ENCODE measurements at places on chromosomes 6 and 20.

- H3K36me3 ChIP-seq: no peaks in the 10 kb centered on the region
- DNase-seq: no peak
- no peak overlapping the region for H3K4me3 ChIP-seq
- no peaks in the 10 kb centered on the region for H3K27me3 ChIP-seq
- no peak overlapping the region for H3K27ac ChIP-seq
- H3K4me1 ChIP-seq: no peaks in the 10 kb centered on the region
These were observed 125.7 kb downstream of the LAMA2 start for GRCh38 chr6:129008591-129008990.

GRCh38 chr6:110329348-110329713, 28.8 kb downstream of the METTL24 start:
- DNase-seq: no peak
- peaks cover 4% of the 10 kb centered on the region for H3K4me1 ChIP-seq
- H3K4me3 ChIP-seq: peak overlapping the region; percentile 39
- peak overlapping the region; percentile 68 for H3K27ac ChIP-seq
- H3K27me3 ChIP-seq: no peaks in the 10 kb centered on the region

GRCh38 chr6:40672087-40672486, 84.9 kb upstream of the LRFN2 start:
- DNase-seq: no peak
- H3K27ac ChIP-seq: no peak overlapping the region
- H3K36me3 ChIP-seq: no peaks in the 10 kb centered on the region
- no peaks in the 10 kb centered on the region for H3K27me3 ChIP-seq
- no peak overlapping the region for H3K4me3 ChIP-seq
- H3K4me1 ChIP-seq: no peaks in the 10 kb centered on the region

- H3K36me3 ChIP-seq: no peaks in the 10 kb centered on the region
- H3K4me3 ChIP-seq: no peak overlapping the region
- no peak overlapping the region for H3K27ac ChIP-seq
- H3K4me1 ChIP-seq: no peaks in the 10 kb centered on the region
- H3K27me3 ChIP-seq: no peaks in the 10 kb centered on the region
These were observed 39.6 kb upstream of the PDE7B start for GRCh38 chr6:135811644-135812526.

DNA sequence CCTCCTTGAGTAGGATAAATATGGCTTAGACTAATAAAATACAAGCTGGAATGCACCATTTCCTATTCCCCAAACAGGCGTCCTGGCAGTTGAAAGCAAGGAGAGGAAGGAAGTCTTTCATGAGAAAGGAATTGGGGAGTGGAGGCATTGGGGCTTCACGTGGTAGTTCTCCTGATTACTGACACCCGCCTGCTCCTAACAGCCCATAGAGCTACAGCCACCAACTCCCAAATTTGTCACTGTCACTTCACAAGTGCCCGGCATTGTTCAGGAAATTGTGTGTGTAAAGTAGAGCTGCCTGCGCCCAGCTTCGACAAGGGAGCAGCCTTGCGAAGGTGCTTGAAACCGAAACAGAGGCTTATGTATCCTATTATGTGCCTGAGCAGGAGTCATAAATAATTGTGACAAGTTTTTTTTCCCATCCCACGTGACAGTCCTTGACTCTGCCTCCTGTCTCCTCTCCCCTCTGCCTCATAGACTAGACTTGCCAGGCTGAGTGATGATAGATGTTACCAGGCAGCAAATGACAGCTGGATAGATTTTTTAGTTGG, 301.7 kb upstream of the ZFP64 start:
- no peak overlapping the region for H3K27ac ChIP-seq
- peak overlapping the region; percentile 9 for H3K4me3 ChIP-seq
- H3K4me1 ChIP-seq: no peaks in the 10 kb centered on the region
- no peaks in the 10 kb centered on the region for H3K36me3 ChIP-seq
- no peak for DNase-seq

GRCh38 chr6:146106532-146106931, 77.7 kb downstream of the GRM1 start:
- no peaks in the 10 kb centered on the region for H3K4me1 ChIP-seq
- no peaks in the 10 kb centered on the region for H3K27me3 ChIP-seq
- H3K36me3 ChIP-seq: no peaks in the 10 kb centered on the region
- H3K27ac ChIP-seq: no peak overlapping the region
- no peak for DNase-seq

GRCh38 chr20:5402903-5403531, 86.3 kb upstream of the PROKR2 start:
- no peak overlapping the region for H3K4me3 ChIP-seq
- no peak for DNase-seq
- no peaks in the 10 kb centered on the region for H3K4me1 ChIP-seq

GRCh38 chr6:140494321-140495108, 1120.1 kb upstream of the CITED2 start:
- no peak for DNase-seq
- no peaks in the 10 kb centered on the region for H3K27me3 ChIP-seq
- H3K36me3 ChIP-seq: no peaks in the 10 kb centered on the region
- no peaks in the 10 kb centered on the region for H3K4me1 ChIP-seq

- no peaks in the 10 kb centered on the region for H3K36me3 ChIP-seq
- peaks cover 16% of the 10 kb centered on the region for H3K4me1 ChIP-seq
- H3K27ac ChIP-seq: peak overlapping the region; percentile 82
- no peak overlapping the region for H3K4me3 ChIP-seq
These were observed 31.4 kb upstream of the TASP1 start for GRCh38 chr20:13670160-13670559.

DNA sequence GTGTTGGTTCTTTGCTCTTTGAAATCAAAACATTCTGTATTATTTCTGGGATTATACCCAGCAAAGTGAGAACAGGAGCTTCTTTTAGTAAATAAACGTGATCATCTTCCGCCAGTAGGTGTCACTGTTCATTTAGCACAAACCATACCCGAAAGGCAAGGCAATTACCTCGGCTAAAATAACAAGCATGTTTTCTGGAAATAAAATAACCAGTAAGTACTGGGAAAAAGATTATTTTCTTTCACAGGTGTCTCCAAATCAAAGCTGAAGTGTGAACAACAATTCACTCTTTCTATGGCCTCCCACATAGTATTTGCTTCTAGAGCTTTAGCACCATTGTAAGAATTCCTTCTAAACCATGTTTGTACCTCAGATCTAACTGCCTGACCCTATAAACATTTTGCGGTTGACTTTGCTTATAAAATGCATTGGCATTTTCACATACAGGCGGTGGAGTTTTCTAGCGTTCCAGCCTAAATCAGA, 144.6 kb upstream of the AGPAT4 start:
- H3K27me3 ChIP-seq: no peaks in the 10 kb centered on the region
- H3K4me1 ChIP-seq: no peaks in the 10 kb centered on the region
- H3K36me3 ChIP-seq: no peaks in the 10 kb centered on the region

DNA sequence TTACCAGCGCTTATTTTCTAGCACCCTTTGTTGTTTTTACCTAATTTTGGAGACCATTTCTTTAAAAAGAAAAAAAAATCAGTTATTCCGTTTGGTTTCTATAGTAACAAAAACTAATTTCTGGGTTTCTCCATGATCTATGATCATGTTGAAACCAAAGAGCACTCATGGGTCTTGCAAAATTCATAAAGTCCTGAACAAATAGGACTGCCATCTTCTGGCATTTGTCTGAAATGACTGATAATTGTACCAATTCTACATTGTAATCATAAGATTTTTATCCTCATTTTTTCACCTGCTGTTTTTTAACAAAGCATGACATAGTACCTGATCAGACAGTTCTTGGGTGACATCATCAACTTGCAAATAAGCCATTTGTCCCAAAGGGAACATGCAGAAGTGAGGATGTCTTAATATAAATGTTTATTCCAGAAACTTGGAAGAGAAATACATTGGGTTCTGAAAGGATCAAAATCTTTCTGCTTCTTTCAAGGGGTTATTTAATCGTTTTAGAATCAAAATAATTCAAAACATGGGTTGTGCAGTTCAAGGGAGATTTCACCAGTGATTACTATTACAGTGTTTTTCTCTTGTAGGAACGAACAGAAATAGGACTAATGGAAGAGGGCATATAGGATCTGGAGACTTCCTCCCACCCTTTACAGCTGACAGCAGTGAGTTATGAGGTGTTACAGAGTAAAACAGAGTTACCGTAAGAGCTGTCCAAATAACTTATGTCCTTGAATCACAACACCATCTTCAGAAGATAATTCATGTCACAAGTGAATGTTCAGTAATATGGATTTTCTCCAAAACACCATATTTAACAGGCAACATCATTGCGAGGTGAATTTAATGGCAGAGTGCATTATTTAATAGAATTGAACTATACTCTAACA, 87.1 kb upstream of the GJE1 start:
- H3K4me3 ChIP-seq: no peak overlapping the region
- no peaks in the 10 kb centered on the region for H3K4me1 ChIP-seq
- DNase-seq: no peak

DNA sequence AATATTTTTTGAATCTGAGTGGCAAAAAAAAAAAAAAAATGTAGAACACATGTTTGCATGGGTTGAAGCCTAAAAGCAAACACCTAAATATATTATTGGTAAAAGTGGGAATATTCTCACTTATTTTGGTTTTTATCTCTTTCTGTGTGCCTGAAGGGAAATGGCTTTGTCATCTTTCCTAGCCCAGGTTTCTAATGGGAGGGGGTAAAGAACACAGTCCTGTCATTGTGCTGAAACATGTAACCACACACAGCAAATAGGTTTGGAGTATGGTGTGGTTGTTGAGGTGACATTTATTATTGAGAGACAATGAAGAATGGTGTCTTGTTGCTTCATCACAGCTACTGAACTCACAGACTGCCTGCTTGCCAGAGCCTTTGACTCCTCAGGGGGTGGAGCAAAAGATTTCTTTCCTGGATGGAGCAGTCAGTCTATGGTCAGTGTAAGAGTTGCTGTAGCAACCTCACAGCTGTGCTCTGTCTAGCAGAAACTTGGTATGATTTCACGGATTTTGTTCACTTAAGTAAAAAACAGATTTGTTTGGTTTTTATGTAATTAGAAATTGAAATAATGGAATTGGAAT, 70.2 kb downstream of the CEP57L1 start:
- H3K27me3 ChIP-seq: no peaks in the 10 kb centered on the region
- H3K36me3 ChIP-seq: no peaks in the 10 kb centered on the region
- no peak for DNase-seq
- no peaks in the 10 kb centered on the region for H3K4me1 ChIP-seq
- no peak overlapping the region for H3K27ac ChIP-seq

GRCh38 chr20:40970218-40970617, 58.4 kb upstream of the TOP1 start:
- H3K36me3 ChIP-seq: no peaks in the 10 kb centered on the region
- no peak overlapping the region for H3K27ac ChIP-seq
- H3K4me1 ChIP-seq: no peaks in the 10 kb centered on the region
- DNase-seq: peak; percentile 39

DNA sequence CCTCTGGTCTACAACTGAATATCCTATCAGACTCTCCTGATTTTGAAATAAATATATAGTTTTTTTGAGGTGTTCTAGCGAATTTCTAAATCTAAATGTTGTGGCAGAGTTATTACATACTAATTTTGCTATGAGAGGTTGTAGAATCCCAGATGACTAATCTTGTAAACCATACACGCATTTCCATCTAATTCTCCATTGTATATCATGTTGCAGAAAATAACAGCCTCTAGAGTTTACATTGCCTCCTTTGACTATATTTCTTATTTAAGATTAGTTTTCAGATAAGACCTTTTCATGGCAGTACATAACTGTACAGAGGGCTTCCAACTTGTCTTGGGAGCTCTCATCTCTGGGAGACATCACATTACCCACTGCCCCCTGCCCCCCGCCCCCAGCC, 22.9 kb downstream of the PTPN1 start:
- DNase-seq: no peak
- no peaks in the 10 kb centered on the region for H3K36me3 ChIP-seq
- no peaks in the 10 kb centered on the region for H3K27me3 ChIP-seq
- H3K27ac ChIP-seq: no peak overlapping the region
- H3K4me3 ChIP-seq: no peak overlapping the region

DNA sequence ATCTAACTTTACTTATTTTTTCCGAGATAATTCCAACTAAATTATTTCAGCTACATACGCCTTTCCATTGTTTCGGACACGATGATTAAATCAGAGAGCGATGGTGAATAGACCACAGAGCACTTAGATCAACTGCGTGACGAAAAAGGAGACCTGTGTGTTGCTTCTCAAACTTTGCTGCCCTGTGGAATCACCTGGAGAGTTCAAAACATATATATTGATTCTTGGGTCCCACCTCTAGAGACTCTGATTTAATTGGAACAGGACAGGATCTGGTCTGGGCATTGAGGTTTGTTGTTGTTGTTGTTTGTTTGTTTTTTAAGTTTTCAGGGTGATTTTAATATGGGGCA, 401 bp upstream of the TNFRSF21 start:
- H3K27ac ChIP-seq: no peak overlapping the region
- DNase-seq: no peak
- H3K27me3 ChIP-seq: no peaks in the 10 kb centered on the region
- H3K4me1 ChIP-seq: no peaks in the 10 kb centered on the region
- peak overlapping the region; percentile 77 for H3K4me3 ChIP-seq

- H3K4me3 ChIP-seq: no peak overlapping the region
- H3K36me3 ChIP-seq: no peaks in the 10 kb centered on the region
- no peaks in the 10 kb centered on the region for H3K27me3 ChIP-seq
These were observed 87.0 kb upstream of the LRFN2 start for GRCh38 chr6:40674170-40674569.

GRCh38 chr6:54059683-54060082, 51.6 kb upstream of the MLIP start:
- no peak overlapping the region for H3K27ac ChIP-seq
- no peak for DNase-seq
- H3K4me3 ChIP-seq: no peak overlapping the region
- no peaks in the 10 kb centered on the region for H3K4me1 ChIP-seq
- H3K36me3 ChIP-seq: no peaks in the 10 kb centered on the region
- no peaks in the 10 kb centered on the region for H3K27me3 ChIP-seq

DNA sequence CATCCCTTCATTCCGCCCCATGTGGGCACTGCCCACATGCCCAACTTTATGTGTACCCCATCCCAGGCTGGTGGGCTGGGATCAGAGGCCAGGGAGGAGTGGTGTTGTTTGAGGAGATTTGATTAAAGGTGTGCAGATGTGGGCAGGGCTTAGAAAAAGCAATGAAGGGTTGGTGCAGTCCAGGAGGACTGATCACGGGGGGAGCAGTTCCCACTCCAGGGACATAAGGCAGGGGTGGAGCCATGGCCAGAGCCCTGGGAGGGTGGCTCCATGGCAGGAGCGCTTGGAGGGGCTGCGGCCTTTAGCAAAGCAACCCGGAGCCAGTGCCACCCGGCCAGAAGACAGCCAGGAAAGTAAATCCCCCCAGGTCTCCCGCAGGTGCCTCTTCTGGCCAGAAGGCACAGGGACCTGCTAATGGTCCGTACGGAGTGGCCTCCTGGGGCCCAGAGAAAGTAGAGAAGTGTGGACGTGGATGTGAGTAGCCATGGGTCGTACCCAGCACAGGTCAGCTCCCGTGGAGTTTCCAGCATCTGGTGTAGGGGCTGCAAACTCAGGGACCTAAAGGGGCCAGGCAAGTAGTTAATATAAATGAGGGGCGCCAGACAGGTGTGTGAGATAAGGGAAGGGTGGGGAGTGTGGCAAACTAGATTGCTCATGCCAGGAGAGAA, 62.1 kb upstream of the APCDD1L start:
- H3K27ac ChIP-seq: no peak overlapping the region
- no peak overlapping the region for H3K4me3 ChIP-seq
- no peaks in the 10 kb centered on the region for H3K27me3 ChIP-seq
